Fibroblast of lung (primary cell): ENCODE measurements at places on chromosomes 1 and 21. TPM values are rescaled to one million over a fixed set of nuclear protein-coding genes. Genes with fewer than 3 reads are reported as not detected.

The BRINP3 gene
- 7.2 and 18.8 TPM in 2 replicates for total RNA-seq

The MANEAL gene
- total RNA-seq = 0.26 and 0.50 TPM in 2 replicates

The OR2L13 gene
- total RNA-seq = not detected in 2 replicates

The NAXE gene
- total RNA-seq = 51.6 and 64.4 TPM in 2 replicates

- H3K4me1 ChIP-seq = no peaks in the 10 kb centered on the region
- H3K4me3 ChIP-seq = no peak overlapping the region
- DNase-seq = no peak
- H3K27ac ChIP-seq = no peak overlapping the region
- H3K36me3 ChIP-seq = no peaks in the 10 kb centered on the region
- H3K27me3 ChIP-seq = no peaks in the 10 kb centered on the region
Observed at GRCh38 chr1:192363177-192363576, 46.4 kb downstream of the RGS21 start.

DNA sequence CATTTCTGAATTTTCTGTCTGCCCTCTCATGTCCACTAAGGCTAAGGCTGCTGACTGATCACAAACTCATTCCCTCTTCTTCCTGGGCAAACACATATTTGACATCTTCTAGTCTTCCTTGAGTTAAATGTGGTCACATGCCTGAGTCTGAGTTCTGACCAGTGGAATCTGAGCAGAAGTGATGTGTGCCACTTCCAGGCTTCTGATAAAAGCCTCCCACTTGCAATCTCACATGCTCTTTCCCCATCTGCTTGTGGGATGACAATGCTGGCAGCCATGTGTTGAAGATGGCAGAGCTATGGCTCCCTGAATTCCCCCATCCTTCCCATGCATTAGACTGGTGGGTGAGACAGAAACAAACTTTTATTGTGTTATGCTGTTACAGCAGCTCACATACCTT, 149.9 kb upstream of the ZNF648 start:
- H3K36me3 ChIP-seq = no peaks in the 10 kb centered on the region
- no peaks in the 10 kb centered on the region for H3K4me1 ChIP-seq
- H3K27ac ChIP-seq = no peak overlapping the region
- no peak for DNase-seq
